ENCODE measurements at places on chromosomes 16 and 17.
A peak's percentile ranks its signal among the peaks of the same experiment; 100 is the strongest.

- DNase-seq, result no peak
Measured at GRCh38 chr16:53045341-53046220, 7.1 kb downstream of the CHD9NB start.

DNA sequence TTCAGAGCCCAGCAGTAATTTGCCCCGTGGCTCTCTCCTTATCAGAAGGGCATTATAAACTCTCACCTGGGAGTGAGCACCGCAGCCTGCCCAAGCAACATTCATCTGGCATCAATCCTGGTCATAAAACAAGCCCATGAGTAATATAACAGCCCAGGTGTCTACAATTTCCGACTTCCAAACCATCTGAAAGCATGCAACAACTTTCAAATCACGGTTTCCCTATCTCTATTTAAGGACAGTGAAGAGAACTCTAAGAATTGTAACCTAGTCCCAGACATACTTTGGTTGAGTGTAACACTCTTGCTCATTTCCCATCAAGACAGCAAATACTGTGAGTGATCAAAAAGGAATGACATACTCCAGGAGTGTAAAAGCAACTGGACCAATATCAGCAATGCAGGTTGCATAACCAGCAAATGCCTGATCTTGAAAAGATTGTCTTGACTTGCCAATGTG, 487.4 kb upstream of the SOX9 start:
- no peak for DNase-seq

GRCh38 chr16:54175552-54176375, 110.8 kb downstream of the IRX3 start:
- DNase-seq, result no peak

DNA sequence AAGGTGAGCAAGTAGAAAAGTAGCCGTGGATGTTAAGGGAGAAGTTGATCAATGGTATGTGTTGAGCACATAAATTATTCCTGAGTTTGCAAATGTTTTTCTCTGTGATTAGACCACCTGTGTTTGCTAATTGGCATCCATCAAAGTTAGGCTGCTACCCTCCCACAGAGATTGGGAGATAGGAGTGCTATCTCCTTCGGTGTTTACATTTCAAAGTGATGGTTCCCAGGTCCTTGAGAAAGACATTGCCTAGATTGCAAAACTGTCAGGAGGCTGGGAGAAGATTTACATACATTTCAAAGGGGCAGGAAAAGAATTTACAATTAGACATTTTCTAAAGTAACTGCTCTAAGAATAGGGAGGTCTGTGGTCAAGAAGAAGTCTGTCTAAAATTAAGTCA, 54.3 kb upstream of the CNTNAP4 start:
- no peak for DNase-seq

GRCh38 chr17:27471321-27472269, 15.3 kb downstream of the KSR1 start:
- peak; percentile 40 for DNase-seq

DNA sequence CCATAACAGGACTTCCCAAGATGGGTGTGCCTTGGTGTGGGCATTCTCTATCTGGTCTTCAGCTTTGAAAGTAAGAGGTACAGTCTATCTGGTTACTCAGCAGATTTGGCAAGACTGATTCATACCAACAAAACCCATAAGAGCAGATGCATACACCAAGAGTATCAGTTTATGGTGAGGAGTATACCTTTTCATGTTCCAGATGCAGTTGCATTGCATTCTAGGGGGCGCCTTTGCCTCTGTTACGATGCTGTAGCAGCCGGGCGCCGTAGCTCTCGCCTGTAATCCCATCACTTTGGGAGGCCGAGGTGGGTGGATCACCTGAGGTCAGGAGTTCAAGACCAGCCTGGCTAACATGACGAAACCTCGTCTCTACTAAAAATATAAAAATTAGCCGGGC, 31.1 kb upstream of the CARMIL2 start:
- no peak for DNase-seq

DNA sequence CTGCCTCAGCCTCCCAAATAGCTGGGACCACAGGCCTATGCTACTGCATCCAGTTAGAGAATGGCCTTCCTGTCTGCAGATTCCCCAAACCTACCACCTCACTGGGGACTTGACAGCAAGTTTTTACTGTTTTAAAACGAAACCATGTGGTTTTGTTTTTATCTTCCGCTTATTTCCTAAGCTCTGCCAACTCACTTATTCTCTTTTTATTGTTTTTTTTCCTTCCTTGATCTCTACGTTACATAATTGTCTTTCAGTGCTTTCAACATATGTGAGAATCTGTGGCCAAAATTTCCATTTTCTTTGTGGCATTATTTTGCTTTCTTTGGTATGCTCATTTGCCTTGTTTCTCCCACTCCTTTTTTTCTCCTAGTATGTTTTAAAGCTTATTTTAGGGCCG, 14.6 kb upstream of the SLC38A7 start:
- DNase-seq, result no peak

DNA sequence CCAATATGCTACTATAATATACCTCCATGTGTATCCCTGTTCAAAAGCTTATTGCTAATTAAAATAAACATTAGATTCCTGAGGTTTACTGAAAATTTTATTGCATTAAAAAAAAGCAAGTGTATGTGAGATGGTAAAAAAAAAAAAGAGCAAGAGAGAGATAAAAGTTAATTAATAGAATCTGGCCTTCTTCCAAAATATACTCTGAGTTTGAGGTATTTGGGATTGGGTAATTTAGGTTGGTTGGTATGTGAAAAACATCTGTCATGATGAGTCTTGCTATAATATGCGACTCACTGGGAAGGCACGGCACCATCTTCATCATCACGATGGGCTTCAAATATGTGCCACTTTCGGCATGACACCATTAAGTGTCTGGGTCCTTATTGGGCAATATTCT, 711.1 kb upstream of the SOX9 start:
- DNase-seq, result no peak

DNA sequence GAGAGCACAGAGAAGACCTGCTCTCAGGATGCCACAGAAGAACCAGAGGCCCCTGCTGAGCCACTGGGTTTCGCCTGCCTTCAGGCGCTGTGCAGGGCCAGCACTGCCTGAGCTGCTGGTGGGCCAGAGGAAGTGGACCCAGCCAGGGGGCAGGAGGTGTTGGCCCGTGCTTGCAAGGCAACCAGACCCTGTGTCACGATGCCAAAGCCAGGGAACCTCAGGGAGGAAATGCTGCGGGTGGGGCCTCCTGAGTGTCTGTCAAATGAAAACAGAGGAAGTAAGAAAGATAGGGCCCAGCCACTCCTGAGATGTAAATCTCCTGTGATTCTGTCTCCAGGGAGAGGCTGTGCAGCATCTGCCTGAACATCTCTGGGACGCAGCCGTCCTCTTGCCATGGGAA, 58.1 kb upstream of the ADORA2B start:
- DNase-seq, result no peak

DNA sequence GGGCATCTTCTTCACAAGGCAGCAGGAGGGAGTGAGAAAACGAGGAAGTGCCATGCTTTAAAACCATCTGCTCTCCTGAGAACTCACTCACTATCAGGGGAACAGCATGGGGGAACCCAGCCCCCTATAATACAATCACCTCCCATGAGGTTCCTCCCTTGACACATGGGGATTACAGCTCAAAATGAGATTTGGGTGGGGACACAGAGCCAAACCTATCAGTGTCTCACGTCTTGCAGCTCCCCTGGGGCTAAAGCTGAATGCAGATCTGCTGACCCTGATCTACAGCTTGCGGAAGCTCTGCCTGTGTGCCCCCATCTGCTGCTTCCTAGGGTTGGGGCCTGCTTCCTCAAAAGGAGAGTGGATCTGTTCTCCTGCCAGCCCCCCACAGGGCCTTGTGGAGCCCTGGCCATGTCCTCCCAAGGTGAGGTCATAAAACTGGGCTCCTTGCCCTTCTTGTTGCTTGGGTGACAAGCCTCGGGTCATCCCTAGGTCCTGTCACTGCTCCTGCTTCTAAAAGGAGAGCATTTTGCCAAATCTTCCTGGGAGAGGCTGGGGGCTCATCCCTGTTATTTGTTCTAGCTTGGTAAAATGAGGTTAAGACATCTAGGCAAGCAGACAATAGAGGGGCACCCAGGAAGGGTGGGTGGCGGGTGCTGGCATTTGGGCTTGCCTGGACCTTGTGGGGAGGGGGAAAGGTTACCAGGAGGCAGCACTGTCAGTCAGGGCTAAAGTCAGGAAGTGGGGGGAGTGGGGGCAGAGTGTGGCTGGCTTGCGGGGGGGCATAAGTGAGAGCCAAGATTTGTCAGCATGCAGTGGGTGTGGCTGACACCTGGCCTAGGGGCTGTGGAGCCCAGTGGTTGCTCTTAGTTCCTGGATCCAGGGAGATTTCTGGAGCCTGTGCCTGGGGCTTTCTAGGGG, 16.0 kb downstream of the KRT33A start:
- no peak for DNase-seq

- no peak for DNase-seq
Measured at GRCh38 chr16:23194497-23195221, 12.1 kb downstream of the SCNN1G start.

DNA sequence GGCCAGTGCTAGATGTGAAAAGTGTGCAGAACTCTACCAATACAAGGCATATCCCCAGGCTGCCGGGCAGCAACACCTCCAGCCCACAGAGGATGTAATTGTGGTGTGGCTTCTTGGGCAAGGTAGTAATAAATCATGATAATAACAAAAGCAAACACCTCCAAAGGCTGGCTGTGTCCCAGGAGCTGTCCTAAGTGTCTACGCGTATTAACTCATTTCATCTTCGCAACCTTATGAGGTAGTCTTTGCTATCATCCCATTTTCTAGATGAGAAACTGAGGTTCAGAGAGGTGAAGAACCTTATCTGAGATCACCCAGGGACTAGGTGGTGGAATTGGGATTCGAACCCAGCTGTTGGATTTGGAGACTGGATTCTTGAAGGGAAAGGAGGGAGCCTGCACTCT, 5.3 kb downstream of the PDK2 start:
- no peak for DNase-seq

DNA sequence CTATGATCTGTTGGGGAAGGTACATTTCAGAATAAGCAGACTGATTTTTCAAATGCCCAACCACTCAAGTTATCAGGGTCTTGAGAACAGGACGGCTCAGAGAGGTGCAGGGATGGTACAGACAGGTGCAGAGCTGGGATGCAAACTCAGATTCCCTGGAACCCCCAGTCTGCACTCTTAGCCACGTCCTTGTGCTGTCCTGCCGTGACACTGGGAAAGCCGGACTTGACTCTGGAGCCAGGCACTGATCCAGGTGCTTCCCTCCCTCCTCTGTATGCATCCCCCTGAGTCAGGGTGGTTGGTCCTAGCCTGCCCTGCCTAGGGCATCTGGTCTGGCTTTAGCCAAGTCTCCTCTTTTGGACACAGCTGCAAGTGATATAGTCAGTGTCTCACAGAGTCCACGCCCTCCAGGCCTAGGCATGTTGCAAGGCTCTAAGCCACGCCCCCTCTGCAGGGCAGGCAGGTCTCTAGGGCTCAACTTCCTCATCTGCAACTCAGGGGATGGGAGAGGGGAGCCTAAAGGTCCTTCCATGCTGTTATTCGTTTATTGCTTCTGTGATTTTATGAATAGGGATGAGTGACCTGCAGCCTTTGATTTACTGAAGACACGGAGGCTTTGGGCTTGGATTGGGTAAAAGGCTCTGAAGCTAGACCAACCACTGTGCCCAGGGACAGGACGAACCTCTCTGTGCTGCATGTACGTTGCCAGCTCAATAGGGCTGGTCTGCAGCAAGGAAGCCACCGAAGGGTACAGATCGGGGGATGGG, 97.3 kb downstream of the SDK2 start:
- peak; percentile 6 for DNase-seq

DNA sequence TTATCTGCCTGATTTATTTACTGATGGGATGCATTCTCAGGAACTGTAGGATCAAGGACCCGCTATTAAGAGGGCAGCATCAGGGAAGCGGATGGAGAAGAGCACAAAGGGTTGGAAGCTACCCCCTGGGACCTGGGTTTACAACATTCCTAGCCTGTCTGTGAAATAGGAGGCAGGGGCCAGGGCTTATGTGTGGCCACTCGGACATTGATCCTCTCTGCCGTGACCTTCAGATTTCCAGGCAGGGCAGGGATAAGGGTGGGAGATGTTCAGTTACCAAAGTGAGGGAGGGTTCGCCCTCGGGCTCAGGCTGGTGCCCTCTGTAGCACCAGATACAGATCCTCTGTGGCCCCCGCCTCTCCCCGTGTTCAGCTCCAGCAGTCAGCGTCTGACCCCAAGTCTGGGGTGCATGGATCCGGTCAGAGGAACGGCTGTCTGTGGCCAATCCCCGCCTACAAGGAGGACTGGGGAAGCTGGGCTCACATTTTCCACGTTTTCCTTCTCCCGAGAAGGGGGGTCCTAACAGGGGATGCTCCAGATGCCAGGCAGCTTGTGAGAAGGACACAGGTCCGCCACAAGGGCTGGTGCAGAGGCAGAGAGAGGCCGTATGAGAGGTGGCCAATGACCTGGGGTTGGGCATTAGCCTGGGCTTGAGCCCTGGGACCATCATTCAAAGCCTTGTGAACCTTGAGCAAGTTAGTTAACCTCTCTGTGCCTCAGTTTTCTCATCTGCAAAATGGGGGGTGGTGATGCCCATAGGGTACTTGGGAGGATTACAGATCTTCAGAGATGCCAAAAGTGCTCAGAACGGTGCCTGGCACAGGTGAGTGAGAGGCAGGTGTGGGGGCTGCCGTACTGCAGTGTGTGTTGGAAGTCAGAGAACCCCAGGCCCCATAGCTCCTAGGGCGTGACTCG, 48.3 kb downstream of the ATP2C2 start:
- no peak for DNase-seq

DNA sequence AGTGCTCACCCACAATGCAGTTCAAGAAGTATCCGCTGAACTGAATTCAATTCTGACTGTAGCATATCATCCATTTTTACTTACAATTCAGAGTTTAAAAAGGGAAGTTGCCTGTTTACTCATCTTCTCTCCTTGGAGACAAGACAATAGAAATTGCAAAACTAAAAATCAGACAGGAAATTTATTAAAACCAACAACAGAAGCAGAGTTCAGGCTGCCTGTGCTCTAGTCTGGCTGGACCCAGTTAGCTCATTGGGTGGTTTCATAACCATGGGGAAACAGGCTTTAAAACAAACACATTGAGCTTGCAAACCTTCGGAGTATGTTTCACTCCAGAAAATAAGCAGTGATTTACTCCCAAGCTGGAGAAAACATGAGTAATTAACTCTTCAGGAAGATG, 321.4 kb downstream of the GRIN2A start:
- DNase-seq, result no peak

GRCh38 chr16:50144211-50144610, 8.9 kb upstream of the TENT4B start:
- DNase-seq, result no peak

GRCh38 chr16:87635541-87636049, 33.3 kb downstream of the JPH3 start:
- peak; percentile 64 for DNase-seq

DNA sequence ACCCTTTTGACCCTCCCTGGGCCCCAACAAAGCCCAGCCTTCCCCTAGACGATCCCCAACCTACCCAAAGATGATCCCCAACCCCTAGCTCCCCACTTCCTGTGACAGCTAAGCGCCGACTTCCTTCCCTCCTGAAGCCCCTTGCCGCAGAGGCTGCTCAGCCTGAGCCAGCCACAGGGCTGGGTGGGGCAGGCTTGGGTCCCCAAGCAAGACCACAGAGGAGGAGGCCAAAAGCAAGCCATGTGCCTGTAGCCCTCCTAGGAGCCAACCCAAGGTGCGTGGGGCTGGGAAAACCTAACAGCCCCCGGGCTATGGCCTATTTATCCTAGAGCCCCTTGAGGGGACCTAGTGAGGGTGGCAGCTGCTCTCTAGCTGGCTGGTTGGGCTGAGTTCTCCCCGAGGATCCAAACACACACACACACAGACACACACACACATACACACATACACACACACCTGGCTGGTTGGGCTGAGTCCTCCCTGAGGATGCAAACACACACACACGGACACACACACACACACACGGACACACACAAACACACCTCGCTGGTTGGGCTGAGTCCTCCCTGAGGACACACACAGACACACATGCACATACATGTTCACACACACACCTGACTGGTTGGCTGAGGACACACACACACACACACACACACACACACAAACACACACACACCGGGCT, 4.8 kb downstream of the ARRB2 start:
- DNase-seq, result peak; percentile 38

Measured in activated T-cell treated with anti-CD3 and anti-CD28 coated beads for 1 hour (primary cell).